ENCODE measurements at places on chromosomes 11 and 22.

- DNase-seq: no peak
Measured at GRCh38 chr11:33664166-33664565, 36.5 kb downstream of the C11orf91 start.

DNA sequence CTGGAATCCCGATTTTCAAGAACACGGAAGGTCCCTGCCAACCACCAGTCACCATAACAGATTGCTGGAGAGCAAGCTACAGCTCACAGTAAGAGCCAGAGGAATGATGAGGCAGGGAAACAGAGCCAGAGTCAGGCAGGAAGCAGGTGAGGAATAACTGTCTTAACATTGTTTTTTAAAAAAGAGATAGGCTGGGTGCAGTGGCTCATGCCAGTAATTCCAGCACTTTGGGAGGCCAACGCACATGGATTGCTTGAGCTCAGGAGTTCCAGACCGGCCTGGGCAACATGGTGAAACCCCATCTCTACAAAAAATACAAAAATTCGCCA lies 13.5 kb upstream of the CASTOR1 start:
- no peak for DNase-seq

DNA sequence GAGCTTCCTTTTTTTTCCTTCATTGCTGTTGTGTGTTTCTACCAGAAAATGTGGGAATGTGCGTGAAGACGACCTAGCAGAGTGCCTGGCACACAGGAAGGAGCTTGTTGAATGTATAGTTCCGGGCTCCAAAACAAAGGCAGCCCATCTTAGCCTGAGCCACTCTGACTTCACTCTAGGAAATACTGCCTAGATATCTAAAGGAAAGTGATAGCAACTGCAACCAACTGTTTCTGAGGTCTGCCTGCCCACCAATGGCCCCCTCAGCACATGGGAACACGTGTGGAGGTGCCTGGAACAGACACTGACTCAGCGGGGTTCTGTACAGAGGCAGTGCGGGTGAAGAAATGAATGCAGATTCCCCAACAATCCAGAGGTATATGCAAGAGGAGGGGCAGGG lies 14.7 kb upstream of the XBP1 start:
- DNase-seq: no peak

GRCh38 chr11:110955776-110956175 lies 243.5 kb upstream of the ARHGAP20 start:
- DNase-seq: no peak

- no peak for DNase-seq
Measured at GRCh38 chr11:75786101-75786736, 17.6 kb downstream of the DGAT2 start.

- DNase-seq: no peak
Measured at GRCh38 chr11:1126935-1127663, 30.7 kb upstream of the MUC5AC start.

DNA sequence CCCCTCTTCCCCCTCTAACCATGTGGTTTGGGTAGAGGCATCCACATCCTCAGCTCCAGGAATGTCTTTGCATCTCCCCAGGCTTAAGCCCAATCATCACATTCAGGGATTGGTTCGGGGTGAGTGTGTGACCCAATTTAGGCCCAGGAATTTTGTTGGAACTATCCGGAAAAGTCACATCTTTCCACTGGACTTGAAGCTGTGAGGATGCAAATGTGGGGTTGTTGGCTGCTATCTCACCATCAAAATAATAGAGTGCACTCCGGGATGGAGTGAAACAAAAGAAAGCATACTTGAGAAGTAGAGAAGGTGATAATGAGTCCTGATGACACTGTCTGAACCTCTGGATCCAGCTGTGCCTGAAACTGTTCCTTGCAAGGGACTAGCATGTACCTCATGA lies 33.8 kb upstream of the OLFML1 start:
- DNase-seq: no peak

- DNase-seq: no peak
Measured at GRCh38 chr11:57649826-57650738, at the start of gene YPEL4. Gene YPEL4, minus strand, starts transcription at chr11:57649912. Its CDS starts 2,805 bp downstream, at chr11:57647107.

DNA sequence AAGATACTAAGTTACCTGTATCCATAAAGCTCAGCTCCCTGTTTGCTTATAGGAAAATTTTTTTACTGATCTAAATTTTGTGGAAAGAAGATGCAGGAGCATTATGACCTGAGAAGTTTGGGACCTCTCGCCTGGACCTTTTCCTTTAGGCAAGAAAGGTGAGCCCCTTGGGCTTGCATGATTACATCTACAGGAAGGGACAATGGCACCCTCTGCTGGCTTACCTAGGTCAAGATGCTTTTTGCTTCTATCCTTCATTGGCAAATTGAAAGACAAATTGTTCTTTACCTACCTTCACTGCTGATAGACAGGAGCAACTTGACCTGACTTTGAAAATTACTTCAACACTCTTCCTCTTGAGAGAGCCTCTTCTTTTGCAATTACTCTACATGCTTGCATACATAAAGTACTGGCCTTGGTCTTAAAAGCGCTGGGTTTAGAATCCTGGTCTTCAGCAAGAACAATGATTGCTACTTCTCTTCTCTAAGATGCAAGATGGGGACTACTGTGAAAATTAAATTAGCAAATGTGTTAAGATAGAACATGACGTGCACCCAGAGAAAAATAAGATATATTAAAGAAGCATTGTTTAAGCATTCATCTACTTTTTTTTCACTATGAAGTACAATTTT lies 147.2 kb downstream of the TRPC6 start:
- no peak for DNase-seq

DNA sequence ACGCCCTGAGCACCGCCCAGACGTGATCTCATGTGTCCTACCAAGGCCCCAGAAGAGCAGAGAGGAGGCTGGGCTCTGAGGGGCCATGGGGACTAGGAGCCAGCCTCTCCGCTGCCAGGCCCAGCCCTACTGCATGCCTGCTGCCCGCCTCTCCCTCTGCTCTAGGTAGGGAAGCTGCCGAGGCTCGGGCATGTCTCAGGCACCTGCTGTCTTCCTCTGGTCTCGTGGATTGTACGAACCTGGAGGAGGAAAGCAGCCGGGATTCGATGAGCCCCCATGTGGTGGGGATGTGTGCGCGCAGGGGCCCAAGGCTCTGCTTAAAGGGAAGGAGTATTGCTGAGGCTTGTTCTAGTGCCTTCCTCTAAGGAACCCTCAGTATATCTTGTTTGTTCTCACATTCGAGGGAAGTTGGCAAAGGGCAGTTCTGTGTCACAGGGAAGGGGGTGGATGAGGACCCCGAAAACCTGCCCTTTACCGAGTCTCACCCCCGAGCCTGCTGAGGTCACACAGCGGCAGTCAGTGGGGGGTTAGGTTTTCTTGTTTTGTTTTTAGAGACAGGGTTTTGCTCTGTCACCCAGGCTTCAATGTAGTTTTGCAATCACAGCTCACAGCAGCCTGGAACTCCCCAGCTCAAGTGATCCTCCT lies 21.2 kb downstream of the DAGLA start:
- DNase-seq: no peak

DNA sequence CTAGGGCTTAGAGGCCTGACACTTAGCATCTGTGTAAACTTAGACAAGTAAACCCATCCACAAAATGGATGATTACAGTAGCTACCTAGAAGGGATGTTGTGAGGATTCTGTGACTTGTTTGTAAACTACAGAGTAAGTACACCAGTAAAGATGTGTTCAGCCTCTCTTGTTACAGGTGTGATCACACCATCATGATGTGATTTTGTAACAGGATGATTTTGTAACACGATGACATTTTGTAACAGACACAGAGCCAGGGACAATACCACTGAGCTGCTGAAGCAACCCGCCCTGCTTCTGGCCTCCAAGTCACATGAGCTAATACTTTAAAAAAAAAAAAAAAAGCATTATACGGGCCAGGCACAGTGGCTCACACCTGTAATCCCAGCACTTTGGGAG lies 17.0 kb downstream of the FADD start:
- DNase-seq: no peak

GRCh38 chr11:112776834-112777233 lies 184.4 kb upstream of the NCAM1 start:
- DNase-seq: no peak

- no peak for DNase-seq
Measured at GRCh38 chr11:20374741-20375300, 11.3 kb downstream of the HTATIP2 start.

DNA sequence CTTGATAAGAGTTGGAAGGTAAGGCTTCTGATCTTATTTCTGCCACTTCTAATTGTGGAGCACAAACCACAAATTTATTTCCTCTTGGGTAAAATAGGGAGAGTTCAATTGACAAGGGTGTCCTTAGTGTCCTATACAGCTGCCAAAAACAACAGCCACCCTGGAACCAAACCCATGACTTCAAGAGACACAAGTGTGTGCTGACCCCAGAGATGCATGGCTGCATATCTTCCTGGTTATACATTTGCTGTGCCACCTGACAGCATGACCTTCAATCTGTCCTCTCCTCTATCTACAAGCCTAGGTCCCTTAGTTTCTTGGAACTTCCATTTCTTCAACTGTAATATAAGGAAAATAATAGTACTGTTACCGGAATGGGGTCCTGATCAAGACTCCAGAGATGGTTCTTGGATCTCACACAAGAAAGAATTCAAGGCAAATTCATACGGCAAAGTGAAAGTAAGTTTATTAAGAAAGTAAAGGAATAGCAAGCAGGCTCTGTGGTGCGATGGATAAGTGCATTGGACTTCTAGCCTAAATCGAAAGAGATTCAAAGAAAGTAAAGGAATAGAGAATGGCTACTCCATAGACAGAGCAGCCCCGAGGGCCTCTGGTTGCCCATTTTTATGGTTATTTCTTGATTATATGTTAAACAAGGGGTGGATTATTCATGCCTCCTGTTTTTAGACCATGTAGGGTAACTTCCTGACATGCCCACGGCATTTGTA lies 15.5 kb upstream of the TMEM123 start:
- no peak for DNase-seq

- peak; percentile 36 for DNase-seq
Measured at GRCh38 chr11:29129844-29130243, 887.0 kb downstream of the KCNA4 start.

- DNase-seq: peak; percentile 29
Measured at GRCh38 chr11:26649884-26650283, 72.0 kb downstream of the SLC5A12 start.

DNA sequence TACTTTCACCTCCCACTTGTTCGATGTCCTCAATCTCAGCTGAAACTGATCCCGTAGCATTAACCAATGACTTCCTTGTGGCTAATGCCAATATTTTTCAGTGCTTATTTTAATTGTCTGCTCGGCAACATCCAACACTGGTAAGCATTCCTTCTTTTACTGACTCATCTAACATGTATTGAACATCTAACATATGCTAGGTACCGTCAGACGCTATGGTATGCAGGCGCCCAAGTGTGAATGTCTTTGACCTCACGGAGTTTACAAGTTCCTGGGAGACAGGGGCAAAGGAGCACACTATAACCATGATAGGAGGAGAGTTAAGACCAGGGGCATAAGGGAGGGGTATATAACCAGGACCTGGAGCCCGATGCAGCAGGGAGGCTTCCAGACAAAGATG lies 1.7 kb downstream of the BRMS1 start:
- no peak for DNase-seq

GRCh38 chr22:26574001-26574723 lies 15.8 kb downstream of the TPST2 start:
- DNase-seq: no peak

DNA sequence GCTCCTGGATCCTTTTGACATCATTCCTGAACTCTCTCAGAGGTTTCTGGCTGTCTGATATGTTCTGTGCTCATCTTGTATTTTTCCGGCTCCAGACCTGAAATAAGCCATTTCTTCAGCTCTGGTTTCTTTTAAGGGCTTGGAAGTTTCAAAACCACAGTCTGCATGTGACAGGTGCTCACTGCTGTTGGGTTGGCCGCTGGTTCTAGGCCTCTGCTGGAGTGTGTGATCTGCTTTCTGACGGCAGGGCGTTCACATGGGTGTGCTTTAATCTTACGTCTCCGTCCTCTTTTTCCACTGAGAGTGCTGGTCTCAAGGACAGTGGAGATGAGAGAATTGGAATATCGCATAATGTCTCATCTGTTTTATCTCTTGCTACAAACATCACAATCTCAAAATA lies 10.3 kb downstream of the ZBED4 start:
- no peak for DNase-seq

DNA sequence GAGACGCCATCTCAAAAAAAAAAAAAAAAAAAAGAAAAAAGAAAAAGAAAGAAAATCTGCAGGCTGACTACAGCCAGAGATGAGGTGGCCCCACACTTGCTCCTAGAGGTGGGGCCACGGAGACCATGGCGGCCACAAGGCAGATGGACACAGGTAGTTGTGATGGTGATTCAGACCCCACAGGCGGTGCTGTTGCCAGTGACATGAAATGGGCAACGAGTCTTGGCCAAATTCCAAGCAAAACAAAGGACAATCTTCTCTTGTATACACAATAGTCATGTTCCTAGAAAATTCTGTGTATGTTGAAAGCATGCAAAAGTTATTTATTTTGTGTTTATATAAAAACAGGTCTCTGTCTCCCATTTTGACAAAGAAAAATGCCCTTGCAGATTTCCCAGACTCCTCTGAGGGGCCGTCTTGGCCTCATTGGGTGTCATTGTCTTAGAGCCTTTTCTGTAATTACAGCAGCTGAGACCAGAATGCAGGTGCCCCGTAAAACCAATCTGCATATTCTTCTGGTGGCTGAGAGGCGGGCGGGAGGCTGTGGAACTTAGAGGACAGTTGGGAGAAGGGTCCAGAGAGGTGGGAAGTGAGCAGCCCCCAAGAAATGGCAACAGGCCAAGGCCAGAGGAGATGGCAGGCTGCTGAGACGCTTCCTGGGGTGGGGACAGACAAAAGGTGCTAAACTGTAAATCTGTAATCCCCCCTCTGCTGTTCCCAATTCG lies 22.5 kb upstream of the DAGLA start:
- no peak for DNase-seq

- DNase-seq: no peak
Measured at GRCh38 chr11:122405547-122406341, 249.8 kb upstream of the UBASH3B start.

DNA sequence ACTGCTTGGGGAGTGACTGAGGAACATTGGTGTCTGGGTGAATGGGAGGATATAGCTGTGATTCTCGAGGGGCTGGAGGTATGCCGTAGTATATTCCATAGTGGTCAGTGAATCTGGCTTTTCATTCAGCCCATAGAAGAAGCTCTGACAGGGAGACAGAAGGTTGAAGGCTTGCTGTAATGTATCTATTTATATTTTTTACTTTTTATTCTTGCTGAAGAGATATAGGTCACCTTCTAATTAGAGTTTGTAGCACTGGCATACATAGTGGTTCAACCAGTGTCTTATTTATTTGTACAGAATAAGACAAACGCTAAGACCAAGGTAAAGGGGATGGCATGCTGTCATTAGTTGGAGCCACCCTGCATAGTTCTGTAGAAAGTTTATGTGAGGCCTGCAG lies 10.0 kb downstream of the TRIM44 start:
- DNase-seq: no peak
